Kasumi-1 (cell line): ENCODE measurements at places on chromosomes 6 and 20.

- DNase-seq: peak; percentile 90
Observed at GRCh38 chr6:1436334-1437306, 47.2 kb downstream of the FOXF2 start.

DNA sequence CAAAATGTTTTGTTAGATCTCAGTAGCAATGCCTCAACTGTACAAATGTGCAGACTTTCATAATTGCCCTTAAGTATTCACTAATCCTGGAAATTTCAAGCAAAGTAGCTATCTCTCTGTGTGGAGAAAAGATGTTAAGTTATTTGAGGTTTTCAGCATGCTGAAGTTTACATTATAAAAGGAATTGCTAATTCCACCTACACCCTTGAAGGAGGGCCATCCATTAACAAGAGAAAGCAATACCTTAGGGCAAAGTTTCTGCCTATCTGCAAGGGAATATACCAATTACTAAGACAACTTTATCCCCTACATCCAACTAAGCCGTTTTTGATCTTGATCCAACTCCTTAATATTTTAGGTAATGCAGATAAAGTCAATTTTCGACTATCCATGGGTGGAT is 380.7 kb upstream of the BTBD3 start:
- DNase-seq: no peak

DNA sequence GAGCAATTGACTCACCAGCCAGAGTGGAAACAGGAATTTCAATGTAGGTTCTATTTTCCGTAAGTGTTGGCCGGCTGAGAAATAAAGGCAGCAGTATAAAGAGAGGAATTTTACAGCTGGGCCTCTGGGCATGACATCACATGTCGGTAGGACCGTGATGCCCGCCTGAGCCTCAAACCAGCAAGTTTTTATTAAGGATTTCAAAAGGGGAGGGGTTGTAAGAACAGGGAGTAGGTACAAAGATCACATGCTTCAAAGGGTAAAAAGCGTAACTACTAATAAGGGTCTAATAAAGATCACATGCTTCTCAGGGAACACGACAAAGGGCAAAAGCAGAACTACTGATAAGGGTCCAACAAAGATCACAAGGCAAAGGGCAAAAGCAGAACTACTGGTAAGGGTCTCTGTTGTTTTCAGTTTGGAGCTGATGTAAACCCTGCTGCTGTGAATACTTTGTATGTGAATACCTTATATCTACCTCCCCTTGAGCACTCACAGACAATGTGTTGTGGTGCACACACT is 9.0 kb upstream of the TULP4 start:
- no peak for DNase-seq

DNA sequence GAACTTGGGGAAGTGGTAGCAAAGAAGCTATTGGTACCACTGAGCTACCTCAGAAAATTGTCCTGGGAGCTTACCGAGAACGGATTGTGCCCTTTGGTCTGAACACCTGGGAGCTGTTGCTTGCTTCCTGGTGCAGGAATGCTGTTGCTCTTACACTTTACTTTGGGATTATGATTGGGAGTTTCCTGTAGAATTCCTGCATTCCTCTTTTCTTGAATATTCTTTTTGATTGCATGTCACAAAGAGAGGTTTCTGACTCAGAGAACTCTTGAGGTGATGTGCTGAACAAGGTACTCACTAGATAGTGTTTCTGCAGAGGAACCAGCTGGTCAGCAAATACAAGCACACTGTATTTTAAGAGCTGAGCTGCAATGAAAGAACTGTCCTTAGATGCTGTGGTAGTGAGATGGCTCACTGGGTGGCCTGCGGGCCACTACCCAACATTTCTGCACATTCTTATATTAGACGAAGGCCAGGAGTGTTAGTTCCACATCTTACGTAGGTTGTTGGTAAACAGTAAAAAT is 35.0 kb downstream of the LRRC1 start:
- DNase-seq: no peak

DNA sequence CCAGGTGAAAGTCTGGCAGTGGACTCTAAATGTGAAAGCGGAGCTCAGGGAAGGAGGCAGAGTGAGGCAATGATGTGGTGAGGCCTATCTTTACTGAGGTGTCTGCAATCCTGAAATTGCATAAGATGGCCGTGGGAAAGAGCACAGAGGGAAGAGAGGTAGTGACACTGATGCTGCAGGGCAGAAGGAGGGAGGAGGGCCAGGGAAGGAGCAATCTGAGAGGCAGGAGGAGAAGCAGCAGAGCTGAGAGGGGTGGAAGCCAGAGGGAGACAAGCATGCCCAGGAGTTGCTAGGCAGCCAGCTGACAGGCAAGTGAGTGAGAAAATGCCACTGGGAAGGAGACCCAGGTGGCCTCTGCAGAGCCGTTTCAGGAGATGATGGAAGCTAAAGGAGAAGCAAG is 97.4 kb upstream of the CNR1 start:
- peak; percentile 7 for DNase-seq

DNA sequence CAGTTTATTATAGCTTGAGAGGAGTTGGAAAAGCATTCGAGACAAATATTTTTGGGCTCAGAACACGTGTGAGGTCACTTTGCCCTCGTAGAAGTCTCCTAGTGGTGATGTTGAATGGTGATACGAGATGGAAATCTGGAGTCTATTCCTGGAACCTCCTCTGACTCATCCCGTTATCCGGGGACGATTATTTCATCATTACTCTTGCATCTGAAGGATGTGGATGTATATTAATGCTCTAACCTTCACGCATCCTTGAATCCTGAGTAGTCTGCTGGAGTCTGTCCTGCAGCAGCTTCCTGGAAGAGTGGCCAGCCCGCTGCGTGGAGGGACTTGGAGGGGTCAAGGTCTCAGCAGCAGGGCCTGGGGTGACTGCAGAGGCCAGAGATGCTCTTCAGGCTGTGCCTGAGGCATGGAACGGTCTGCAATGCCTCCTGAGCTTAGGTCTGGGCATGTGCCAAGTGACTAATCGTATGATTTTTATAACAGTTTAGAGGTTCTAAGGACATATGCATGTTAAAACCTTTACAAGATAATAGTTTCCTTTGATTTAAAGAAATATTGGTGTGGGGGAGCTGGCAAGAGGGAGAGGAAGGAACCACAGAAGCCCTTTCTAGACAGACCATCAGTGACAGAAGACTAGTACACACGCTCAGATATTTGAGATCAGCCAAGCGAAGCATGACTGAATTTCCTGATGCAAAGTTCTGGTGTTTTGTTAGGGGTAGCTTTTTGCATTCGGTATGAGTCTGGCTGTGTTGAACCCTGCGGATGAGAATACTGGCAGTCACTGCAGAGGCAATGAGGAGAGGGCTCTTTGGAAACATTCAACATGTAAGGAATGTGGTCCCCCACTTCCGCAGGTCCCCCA is 400.2 kb downstream of the QKI start:
- no peak for DNase-seq

DNA sequence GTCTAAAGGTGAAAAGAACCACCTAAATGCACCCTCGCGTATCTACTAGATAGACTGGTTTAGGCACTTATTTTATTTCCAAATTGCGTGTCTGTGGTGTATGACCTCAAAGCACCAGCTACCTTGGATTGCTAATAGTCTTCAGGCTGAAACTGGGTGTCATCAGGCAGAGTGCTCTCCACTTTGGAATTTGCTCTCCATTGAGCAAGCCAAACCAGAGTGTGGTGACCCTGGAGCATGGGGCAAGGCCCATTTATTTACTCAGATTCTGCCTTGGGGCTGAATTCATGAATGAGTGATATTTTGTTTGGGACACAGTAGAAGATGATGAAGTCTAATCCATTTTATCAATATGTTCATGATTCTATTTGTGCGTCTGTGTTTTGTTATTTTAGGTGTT is 812.8 kb upstream of the SLC35B3 start:
- no peak for DNase-seq

DNA sequence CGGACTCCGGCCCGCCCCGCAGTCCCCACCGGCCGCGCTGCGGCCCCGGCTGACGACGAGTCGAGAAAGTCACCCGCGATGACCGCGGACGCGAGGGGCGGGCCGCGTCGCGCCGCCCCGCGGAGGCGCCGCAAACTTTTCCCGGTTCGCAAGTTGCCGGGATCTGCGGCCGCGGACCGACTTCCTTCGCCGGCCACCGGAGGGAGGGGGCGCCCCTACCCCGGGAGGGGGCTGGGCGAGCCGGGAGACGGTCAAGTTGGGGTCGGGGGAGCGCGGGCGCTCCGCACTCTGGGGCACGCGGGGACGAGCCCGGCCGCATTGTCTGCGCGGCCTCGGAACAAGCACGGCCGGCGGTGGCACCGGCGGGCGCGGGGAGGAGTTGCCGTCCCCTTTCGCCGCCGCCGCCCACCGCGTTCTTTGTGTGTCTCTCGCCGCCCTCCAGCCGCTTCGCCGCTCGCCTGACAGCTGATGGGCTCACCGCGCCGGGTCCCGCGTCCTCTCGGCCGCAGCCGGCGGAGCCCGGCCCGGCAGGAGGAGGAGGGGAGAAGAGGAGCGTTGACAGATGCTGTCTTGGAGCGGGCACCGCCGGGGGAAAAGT is 131.6 kb downstream of the OGFRL1 start:
- DNase-seq: no peak

DNA sequence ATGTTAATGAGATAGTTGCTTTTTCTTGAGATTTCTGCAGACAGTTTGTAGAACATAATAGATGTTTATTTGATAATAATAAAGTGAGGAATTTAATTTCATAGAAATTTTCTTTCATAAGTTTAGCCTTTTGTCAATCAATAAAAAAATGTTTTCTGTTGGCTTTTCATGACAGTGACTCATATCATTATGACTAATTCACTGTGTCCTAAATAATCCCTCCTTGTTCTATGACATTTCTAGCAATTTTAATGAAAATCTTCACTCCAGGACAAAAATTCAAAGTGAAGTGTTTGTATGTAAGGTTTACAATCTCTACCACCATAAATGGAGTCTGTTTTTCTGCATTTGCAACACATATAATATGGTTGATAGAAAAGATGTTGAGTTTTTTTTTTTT is 109.9 kb downstream of the UTRN start:
- DNase-seq: no peak

DNA sequence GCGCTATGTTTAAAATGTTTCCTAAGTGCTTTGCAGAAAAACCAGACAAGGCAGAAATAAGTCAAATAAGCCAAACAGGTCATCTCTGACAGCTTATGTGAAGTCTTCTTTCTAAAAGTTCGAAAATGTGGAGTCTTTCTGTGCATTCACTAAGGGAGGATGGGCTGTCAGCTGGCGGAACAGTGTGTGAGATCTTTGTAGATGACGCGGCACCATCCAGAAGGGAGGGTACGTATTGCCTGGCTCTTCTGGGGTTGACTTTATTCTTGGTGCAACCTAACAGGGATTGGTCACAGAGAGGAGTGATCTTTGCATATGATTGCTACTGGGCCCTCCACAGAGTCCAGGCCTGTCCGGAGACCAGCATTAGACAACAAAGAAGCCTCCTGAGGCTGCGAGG is 114.5 kb upstream of the EDN1 start:
- DNase-seq: no peak

DNA sequence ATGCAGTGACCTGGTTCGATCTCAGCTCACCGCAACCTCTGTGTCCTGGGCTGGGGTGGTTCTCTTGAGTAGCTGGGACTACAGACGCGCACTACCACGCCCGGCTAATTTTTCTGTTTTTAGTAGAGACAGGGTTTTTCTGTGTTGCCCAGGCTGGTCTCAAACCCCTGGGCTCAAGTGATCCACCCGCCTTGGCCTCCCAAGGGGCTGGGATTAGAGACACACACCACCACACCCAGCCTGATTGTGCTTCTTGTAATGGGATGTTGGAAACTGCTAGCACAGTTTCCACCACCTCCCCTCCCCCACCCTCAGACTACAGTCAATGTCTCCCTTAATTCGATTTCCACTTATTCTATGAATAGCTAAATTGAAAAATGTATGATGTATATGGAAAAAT is 22.6 kb upstream of the DSP start:
- no peak for DNase-seq

GRCh38 chr6:52547647-52548352 is 29.1 kb downstream of the TRAM2 start:
- DNase-seq: no peak

DNA sequence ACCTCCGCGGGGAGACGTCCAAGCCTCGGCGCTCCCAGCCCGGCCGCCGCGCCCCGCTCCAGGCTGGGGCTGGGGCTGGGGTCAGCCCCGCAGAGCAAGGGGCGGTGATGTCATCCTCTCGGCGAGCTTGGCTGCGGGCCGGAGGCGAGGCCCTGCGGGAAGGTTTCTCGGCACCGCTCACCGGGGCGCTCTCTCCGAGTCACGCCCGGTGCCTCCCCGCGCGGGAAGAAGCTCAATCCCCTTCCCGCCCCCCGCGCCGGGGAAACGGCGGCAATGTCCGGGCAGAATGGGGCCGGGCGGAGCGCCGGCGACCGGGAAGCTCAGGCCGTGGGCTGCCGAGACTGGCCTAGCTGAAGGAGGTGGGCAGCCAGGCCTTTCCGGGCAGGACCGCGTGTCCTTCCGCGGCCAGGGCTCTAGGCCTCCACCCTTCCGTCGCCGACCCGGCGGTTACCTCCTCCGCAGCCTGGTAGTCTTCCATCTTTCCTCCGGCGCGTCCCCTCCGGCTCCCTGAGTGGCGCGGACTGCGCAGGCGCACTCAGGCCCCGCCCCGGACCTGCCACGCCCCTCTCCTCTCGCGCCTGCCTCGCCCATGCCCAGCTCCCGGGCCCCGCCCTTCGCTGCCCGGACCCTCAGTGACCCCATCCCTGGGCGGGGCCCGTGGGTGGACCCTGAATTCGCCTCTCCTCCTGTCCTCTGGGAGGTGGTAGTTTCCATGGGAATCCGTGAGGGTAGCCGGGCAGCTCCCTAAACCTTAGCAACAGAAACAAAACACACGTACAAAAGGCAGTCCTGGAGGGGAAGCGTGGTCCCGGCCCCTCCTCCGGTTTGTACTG is at the start of gene DYNLT1:
Gene DYNLT1, minus strand, starts transcription at position 513 of the 833 bp plus-strand sequence. Its CDS starts 35 bp downstream, at position 478.
- DNase-seq: peak; percentile 89
